AG20443 (cell line): ENCODE measurements at places on chromosomes 12 and 14.

GRCh38 chr12:75474116-75474515 is 6.4 kb upstream of the GLIPR1 start:
- DNase-seq, result no peak

DNA sequence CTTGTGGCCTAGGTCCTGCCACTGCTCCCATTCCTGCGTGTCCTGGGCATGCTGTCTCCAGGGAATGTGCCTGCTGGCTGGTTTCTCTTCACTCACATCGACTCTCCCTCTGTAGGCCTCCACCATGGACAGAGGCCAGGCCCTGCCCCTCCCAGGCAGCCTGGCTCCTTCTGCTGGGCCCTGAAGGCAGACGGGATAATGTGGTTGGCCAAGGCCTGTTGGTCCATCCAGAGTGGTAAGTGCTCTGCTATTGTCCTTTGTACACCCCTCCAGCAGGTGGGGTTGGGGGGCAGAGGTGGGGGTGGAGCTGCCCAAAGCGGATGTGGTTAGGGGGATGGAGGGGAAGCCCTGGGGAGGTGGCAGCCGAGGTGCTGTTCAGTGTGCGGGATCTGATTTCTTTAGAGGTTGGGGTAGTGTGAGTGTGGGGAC is 9.5 kb upstream of the NR4A1 start:
- peak; percentile 61 for DNase-seq

DNA sequence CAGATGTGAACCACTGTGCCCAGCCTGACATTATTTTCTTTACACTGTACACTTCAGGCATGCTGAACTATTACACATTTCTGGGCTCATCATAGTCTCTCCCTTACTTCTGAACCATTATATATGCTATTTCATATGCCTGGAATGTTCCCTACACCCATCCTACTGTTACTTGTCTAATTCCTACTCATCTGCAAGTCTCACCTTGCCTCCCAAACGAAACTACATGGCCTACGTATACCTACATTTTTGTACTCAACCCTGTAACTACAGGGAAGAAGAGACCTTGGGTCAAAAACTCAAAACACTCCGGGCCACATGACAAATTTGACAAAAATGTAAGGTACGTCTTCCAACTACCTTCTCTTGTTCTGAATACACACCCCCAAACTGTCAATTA is 9.5 kb upstream of the EEA1 start:
- no peak for DNase-seq

GRCh38 chr14:61567838-61568571 is 127.3 kb upstream of the HIF1A start:
- DNase-seq, result no peak

DNA sequence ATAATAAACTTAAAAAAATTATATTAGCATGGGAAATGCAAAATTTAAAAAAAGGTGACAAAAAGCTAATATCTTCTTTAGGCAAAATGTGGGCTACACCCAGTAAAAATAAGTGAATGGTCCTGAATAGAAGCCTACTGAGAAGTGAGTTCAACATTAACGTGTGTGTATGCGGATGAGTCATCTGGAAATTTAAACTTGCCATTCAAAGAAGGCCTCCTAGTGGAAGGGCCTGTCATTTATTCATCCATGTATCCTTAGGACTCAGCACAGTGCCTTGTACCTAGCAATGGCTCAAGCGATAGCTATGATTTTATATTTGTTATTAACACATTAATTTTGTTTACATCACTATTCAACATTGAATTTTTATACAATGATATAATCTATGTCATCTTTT is 226.2 kb downstream of the NUBPL start:
- DNase-seq, result no peak

DNA sequence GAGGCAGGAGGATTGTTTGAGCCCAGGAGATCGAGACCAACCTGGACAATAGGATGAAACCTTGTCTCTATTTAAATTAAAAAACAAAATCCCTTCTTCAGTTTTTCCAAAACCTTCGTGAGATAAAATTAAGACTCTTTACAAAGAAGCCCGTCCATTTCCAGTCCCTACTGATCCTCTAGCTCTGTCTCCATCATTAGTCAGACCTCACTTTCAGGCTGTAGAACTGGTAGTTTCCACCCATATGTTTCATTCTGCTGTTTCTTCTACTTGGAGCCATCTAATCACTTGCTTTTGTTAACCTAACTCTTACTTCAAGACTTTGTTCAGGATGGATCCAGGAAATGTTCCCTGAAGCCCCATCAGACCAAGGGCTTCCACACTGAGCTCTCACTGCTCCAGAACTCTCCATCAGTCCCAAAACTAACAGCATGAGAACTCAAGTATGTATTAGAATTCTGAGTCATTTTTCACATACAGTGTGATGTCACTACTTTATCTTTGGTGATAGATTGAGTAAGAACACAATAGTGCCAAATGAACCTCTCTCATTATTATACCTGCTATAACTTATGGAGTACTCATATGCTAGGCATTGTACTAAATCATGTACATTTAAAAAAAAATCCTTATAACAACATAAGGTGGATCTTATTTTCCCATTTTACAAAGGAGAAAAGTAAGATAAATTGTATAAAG is 90.8 kb downstream of the PRICKLE1 start:
- DNase-seq, result peak; percentile 17

- DNase-seq, result no peak
Measured at GRCh38 chr12:38268612-38269011, 48.0 kb upstream of the ALG10B start.

GRCh38 chr12:29131539-29131938 is 17.5 kb upstream of the FAR2 start:
- no peak for DNase-seq

DNA sequence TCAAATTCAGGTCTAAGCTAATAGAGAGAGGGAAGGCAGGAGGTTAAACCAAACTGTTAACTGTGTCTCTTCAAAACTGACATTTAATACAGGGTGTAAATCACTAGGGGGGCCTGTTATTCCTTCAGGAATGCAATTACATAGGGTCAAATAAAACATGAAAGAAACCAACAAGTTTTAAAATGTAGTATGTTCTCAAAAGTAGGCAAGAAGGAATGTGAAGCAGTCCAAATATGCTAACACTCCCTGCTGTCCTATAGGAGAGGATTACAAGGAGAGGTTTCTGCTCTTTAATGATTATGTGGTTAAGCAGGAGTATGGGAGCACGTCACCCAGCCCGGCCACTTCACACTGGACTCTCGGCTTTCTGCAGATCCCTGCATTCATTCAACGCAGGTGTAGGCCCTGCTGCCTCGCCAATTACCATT is 42.5 kb upstream of the BMP4 start:
- DNase-seq, result peak; percentile 61

GRCh38 chr14:79334272-79334671 is 877.0 kb downstream of the DIO2 start:
- DNase-seq, result no peak

GRCh38 chr12:67362526-67362925 is 93.4 kb downstream of the CAND1 start:
- DNase-seq, result no peak

- peak; percentile 22 for DNase-seq
Measured at GRCh38 chr14:61527325-61528100, 167.8 kb upstream of the HIF1A start.

GRCh38 chr12:98868076-98868475 is 223.0 kb downstream of the APAF1 start:
- DNase-seq, result no peak

DNA sequence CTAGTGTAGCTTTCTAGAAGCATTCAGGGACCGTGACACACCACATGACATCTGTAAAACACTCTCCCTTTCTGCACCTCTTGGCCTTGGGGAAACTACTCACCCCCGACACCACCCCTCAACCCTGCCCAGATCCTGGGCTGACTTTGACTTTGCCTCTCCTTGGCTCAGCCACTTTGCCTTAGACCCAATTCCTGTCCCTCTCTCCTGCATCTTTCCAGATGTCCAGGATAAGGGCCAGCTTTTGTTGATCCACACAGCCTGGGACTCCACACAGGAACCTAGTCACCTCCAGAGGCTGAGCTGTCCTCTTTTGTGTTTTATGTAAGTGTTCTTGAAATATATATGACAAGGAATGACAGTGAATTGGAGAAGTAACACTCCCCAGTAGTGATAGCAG is 153.7 kb upstream of the PLXNC1 start:
- DNase-seq, result no peak

DNA sequence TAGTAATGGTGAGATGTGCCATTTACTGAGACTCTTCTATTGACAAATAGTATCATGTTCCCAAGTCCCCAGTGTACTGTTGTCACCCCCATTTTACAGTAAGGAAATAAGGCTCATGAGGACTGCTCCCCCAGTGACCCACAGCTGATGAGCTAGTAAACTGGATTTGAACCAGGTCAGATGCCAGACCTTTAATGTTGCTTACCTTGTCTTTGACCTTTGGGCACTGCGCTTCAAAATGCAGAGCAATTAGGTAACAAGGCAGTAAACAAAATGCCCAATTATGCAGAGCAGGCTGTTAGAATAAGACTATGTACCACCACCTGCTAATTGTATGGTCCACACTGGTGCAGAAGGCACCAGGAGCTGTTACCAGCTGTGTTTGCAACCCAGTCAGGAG is 38.5 kb upstream of the RIN3 start:
- DNase-seq, result no peak

GRCh38 chr14:58463147-58463546 is 35.6 kb downstream of the KIAA0586 start:
- DNase-seq, result no peak

DNA sequence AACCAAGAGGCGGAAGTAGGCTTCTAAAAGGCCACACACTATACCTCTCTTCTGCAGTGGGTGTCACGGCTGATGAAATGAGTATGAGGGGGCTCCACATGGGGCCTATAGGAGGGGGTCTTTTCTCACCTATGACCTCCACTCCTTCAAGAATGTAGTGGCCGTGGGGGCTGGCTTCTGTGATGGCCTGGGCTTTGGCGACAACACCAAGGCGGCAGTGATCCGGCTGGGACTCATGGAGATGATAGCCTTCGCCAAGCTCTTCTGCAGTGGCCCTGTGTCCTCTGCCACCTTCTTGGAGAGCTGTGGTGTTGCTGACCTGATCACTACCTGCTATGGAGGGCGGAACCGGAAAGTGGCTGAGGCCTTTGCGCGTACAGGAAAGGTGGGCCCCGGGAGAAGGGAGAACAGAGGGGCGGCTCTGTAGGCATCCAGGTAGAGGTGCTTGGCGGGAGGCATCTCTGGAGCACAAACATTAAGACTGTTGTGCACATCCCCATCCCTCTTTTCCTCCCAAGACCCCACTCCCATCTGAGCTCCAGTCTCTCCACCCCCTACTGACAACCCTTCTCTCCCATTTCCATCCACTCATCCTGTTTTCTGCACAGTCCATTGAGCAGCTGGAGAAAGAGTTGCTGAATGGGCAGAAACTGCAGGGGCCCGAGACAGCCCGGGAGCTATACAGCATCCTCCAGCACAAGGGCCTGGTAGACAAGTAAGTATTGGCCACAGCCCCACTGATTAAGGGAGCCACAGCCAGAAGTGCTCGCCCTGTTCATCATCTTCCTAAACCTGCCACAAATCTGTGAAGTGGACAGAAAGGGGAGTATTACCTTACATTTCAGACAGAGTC is 3.8 kb downstream of the GPD1 start:
- no peak for DNase-seq

GRCh38 chr12:54977857-54978256 is 6.7 kb downstream of the TESPA1 start:
- no peak for DNase-seq

GRCh38 chr14:64421166-64421565 is 33.0 kb downstream of the MTHFD1 start:
- peak; percentile 32 for DNase-seq

DNA sequence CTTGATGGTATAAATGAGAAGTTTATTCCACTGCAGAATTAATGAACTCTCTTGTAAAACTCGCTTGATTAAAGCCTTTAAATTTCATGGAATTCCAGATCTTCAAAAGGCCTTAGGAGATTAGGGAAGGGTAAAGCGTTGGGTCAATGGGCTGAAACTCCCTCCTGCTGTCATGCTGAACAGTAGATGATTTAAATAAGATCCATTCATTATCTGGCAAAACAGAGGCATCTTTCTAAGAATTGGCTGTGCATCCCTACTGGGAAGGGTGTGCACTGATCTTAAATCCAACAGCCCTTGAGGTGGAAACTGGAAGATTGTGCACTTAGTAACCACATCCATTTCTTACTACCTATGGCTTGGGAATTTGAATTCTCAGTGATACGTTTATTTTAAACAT is 56.0 kb downstream of the PLCZ1 start:
- DNase-seq, result no peak

DNA sequence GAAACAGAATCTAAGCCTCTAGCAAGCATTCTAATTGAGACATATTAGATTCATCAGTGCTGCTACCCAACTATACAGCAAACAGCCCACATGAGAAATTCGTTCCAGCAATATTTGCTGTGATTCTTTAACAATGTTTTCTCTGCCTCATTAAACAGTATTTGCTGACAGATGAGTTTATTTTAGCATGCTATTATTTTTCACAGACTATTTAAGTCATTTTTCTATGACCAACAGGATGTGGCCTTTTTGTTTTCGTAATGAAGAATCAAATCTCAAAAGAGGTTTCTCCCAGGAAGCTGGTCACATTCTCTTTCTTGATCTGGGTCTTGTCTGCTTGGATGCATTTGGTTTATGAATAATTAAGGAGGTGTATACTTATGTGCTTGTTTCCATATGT is 23.2 kb upstream of the SERPINA12 start:
- DNase-seq, result no peak

DNA sequence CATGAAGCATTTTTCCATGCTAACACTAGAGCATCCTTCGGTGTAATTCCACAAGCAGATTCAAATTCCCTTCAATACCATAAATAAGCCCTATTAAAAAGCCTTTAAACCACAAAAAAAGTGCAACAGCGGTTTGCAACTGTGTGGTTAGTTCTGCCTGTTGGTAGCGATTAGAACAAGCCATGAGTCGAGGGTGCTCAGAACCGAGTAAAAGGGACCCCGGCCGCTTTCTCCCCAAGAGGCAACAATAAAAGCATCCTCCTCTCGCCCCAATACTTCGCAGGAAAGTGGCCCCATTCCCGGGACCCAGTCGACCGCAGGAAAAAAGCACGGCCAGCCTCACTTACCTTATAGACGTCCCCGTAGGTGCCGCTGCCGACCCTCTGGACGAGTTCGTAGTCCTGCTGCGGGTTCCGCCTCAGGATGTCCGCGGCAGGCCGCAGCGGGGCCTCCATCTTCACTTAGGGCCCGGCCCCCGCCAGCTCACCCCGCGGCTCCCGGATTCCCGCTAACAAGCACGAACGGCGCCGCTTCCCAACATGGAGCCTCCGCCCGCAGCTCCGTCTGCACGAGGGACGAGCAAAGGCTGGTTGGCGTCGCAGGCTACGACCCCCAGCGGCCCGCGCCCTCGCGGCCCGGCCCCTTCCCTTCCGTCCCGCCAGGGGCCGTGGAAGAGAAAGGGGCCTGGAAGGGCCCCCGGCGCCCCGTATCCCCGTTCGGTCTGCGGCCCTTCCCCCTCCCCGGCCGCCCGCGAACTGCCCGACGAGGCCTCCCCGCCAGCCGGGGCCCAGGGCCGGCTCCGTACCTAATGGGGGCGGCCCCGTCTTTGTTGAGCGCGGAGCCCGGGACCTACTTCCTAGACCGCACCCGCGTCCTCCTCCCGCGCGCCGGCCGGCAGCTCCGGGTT is 521 bp downstream of the MAP4K5 start:
- peak; percentile 52 for DNase-seq

GRCh38 chr12:126994599-126994998 is 1272.4 kb upstream of the TMEM132C start:
- DNase-seq, result no peak
